ENCODE measurements at places on chromosomes 7 and 10. TPM values are rescaled to one million over a fixed set of nuclear protein-coding genes. Genes with fewer than 3 reads are reported as not detected.

- DNase-seq = no peak
Observed at GRCh38 chr7:94067047-94067446, 62.9 kb upstream of the BET1 start.

- no peak for DNase-seq
Observed at GRCh38 chr10:99768556-99768955, 13.9 kb upstream of the ABCC2 start.

Gene FAM25A
- not detected for total RNA-seq

- no peak for DNase-seq
Observed at GRCh38 chr10:86944907-86945306, 12.5 kb downstream of the MMRN2 start.

Gene DMTF1
- 111 TPM for total RNA-seq

DNA sequence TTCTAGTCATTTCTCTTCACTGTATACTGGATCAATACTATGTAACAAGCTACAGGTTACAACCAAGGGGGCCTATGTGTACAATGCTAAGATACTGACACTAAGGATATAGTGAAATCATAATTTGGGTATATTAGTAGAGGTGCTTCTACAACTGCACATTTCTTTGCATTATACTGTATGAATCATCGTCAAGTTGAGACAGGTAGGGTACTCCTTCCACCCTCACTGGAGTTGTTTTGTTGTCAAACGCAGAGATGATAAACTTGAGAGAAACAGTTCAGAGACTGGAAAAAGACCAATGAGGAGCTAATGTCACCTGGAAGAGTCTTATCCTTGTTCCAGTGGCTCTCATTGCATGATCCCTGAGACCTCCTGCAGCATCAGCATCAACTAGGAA lies 208.2 kb upstream of the PRPS1L1 start:
- no peak for DNase-seq

Gene ABCC2
- total RNA-seq = 0.46 TPM

GRCh38 chr10:73439605-73440312 lies 6.4 kb upstream of the MSS51 start:
- DNase-seq = no peak

Gene PODXL
- total RNA-seq = 727 TPM

GRCh38 chr7:121334875-121335648 lies 6.3 kb downstream of the WNT16 start:
- DNase-seq = no peak

DNA sequence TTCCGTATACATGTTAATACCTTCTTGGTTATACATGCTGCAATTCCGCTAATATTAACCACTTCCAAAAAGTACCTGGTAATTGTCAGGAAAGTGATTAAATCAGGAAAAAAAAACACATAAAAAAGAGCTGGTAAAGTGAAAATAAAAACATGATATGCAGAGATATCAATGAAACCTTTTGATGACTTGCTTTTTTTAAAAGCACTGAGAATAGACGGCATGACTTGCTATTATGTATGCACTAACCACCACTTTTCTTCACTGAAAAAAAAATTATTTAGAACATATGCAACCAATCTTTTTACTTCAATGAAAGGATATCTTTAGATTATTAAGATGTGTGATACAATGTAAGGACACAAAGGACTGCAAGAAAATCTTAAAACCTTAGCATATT lies 163.0 kb downstream of the KMT2E start:
- DNase-seq = no peak
